PC-9 (cell line): ENCODE measurements at places on chromosomes 1 and 21. TPM values are rescaled to one million over a fixed set of nuclear protein-coding genes. Genes with fewer than 3 reads are reported as not detected.
A peak's percentile ranks its signal among the peaks of the same experiment; 100 is the strongest.

- H3K27me3 ChIP-seq: no peaks in the 10 kb centered on the region
- no peaks in the 10 kb centered on the region for H3K4me1 ChIP-seq
- DNase-seq: no peak
Measured at GRCh38 chr1:31198600-31198999, 41.1 kb downstream of the NKAIN1 start.

GRCh38 chr21:45886610-45887026 is 95.0 kb upstream of the COL6A1 start:
- peaks cover 4% of the 10 kb centered on the region; the same call in 1 of the 2 replicates for H3K4me1 ChIP-seq
- no peak overlapping the region for H3K27ac ChIP-seq
- H3K27me3 ChIP-seq: no peaks in the 10 kb centered on the region
- H3K4me3 ChIP-seq: no peak overlapping the region
- DNase-seq: no peak

GRCh38 chr1:51175278-51175677 is 60.8 kb upstream of the RNF11 start:
- no peaks in the 10 kb centered on the region for H3K27me3 ChIP-seq
- no peak for DNase-seq
- no peaks in the 10 kb centered on the region for H3K36me3 ChIP-seq

DNA sequence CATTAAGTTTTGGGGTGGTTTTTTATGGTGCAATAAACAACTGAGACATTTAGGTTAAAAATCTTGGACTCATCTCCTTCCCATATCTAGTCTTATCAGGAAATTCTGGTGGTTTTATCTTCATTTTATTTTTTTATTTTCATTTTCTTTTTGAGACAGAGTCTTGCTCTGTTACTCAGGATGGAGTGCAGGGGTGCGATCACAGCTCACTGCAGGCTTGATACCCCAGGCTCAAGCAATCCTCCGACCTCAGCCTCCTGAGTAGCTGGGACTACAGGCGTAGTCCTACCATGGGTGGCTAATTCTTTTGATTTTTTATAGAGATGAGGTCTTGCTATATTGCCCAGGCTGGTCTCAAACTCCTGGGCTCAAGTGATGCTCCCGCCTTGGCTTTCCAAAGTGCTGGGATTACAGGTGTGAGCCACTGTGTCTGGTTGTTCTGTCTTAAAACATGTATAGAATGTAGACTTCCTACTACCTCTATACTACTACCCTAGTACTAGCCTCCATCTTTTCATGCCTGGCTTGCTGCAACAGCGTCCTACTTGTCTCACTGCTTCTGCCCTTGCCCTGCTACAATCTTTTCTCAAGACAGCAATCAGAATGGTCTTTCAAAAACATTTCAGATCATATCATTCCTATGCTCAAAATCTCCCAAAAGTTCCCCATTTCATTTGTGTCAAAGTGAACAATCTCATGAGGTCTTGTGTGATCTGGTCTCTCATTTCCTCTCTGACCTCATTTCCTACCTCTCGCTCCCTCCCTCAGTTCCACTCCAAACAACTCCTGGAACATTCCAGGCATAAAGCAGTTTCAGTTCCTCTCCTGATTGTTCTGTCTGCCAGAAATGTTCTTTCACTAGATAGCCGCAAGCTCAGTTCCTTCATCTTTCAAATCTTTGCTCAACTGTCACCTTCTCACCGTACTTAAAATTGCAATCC is 5.9 kb upstream of the FCGR2A start:
- H3K27me3 ChIP-seq: no peaks in the 10 kb centered on the region; the same call in 1 of the 2 replicates
- no peaks in the 10 kb centered on the region for H3K4me1 ChIP-seq
- no peak overlapping the region for H3K4me3 ChIP-seq
- H3K27ac ChIP-seq: no peak overlapping the region
- DNase-seq: no peak

Gene LAD1
- total RNA-seq: 54.7 and 61.6 TPM in 2 replicates

DNA sequence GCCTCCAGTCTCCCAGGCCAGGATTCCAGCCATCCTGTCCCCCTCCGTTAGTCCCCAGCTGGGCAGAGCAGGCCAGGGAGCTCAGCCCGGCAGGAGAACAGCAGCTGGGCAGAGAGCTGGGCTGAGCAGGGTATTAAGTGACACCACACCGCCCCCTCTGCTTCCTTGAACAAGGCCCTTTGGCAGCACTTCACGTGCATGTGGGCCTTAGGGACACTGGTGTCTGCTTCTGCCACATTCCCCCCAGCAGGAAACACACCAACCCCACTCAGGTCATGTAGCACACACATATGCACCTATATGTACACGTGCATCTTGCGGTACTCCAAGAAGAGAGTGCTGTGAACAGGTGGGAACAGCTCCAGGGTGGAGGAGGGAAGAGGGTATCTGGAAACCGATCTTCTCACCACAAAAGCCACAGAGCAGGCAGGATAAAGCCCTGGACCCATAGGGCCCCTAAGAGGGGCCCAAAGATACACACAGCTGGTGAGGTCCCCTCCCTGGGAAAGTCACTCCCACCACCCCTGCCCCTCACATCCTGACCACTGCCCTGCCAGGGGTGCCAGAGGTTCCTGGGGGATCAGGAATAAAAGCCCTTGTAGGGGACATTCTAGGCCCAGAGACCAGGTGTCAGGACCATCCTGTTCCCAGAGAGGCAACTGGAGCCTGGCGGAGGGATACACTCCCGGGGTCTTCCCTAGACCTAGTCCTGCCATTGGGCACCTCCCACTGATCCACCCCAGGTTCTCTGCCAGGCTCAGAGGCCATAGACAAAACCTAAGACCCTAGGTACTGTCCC is 4.5 kb downstream of the EPHA2 start:
- peak overlapping the region; percentile 60 for H3K27ac ChIP-seq
- H3K36me3 ChIP-seq: peaks cover 60% of the 10 kb centered on the region
- peak; percentile 62 for DNase-seq
- peak overlapping the region; percentile 86 for H3K4me3 ChIP-seq
- no peaks in the 10 kb centered on the region for H3K27me3 ChIP-seq

Gene SELL
- total RNA-seq: 6.5 and 6.7 TPM in 2 replicates
